ENCODE measurements at places on chromosomes 5 and 9.

DNA sequence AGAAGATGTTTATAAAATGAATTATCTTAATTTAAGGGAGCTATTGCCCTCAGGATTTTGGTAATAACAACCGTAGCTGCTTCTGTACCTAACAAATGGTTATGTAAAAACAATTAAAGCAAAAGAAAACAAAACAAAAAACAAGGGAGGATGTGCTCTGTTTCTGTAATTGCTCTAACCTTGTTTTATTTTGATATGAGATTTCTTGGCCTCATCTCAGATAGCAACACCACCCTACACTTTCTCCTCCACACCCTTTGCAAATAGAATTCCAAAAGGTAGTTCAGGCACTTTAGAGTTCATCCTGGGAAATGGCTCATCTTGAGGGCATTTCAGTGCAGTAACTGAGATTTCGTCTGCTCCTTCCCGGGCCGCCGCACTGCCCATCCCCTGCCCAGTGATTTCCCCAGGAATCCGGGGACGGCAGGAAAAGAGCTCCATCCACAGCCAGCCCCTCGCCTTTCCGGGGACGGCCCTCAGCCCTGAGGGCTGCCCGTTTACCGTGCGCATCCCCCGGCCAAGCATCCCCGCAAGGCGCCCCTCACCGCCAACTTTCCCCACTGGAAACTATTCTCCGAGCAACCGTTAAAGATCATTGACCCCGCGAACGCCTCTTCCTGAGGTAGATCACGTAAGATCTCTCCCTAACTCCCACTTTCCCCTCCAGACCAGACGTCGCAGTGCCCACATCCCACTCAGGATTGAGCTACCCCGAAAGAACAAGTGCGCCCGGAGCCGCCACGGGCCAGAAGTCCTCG, 1.2 kb downstream of the FNBP1 start:
- H3K4me3 ChIP-seq, result peak overlapping the region; percentile 61
- peak overlapping the region; percentile 65 for H3K27ac ChIP-seq
- peaks cover 30% of the 10 kb centered on the region for H3K27me3 ChIP-seq
- H3K36me3 ChIP-seq, result no peaks in the 10 kb centered on the region

- H3K36me3 ChIP-seq, result peaks cover 50% of the 10 kb centered on the region
- H3K4me3 ChIP-seq, result no peak overlapping the region
- no peak for DNase-seq
- H3K27ac ChIP-seq, result no peak overlapping the region
Observed at GRCh38 chr9:111427186-111427585, 57.0 kb downstream of the ECPAS start.

DNA sequence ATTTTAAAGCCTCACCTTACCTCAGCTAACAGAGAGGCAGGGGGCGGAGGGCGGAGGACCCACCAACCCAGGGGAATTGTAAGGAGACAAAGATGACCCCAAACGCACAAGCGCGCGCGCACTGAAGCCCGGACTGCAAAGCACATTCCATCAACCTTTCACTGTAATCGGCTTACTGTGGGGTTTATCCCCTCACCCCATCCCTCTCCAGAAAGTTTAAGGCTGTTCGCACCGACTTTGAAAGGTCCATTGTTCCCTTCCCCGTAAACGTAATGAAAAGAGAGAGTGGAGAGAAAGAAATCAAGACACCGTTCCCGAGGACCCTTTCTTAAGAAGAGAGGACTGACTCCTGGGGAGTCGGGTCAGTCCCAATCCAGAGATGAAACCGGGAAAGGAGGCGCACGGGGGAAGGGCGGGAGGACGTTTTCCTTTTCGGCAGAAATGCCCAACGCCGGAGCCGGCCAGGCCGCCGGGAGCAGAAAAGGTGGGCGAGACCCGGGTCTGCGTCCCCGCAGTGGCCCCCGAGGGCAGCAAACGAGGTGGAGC, 464 bp downstream of the CEMIP2 start:
- no peaks in the 10 kb centered on the region for H3K27me3 ChIP-seq
- peaks cover 32% of the 10 kb centered on the region for H3K4me1 ChIP-seq
- DNase-seq, result no peak

- no peak for DNase-seq
- no peak overlapping the region for H3K27ac ChIP-seq
- H3K27me3 ChIP-seq, result no peaks in the 10 kb centered on the region
- H3K36me3 ChIP-seq, result no peaks in the 10 kb centered on the region
- no peaks in the 10 kb centered on the region for H3K4me1 ChIP-seq
- no peak overlapping the region for H3K4me3 ChIP-seq
Observed at GRCh38 chr9:81108391-81108790, 581.0 kb downstream of the TLE1 start.

DNA sequence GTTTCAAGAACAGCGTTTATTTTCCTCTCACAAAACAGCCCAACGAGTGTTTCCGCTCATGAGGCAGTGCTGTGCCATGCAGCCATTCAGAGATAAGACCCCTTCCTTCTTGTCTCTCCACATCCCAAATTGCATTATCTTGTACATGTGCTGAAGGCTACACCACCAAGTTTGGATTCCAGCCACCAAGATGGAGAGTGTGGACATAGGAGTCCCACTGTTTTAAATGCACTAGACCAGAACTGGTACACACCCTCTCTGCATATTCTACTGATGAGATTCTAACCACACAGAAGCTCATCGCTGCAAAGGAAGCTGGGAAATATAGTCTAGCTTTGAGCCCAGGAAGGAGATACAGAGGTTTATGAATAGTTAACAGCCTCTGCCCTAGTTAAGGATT, 509.4 kb downstream of the NFIB start:
- DNase-seq, result no peak
- H3K4me1 ChIP-seq, result no peaks in the 10 kb centered on the region
- H3K36me3 ChIP-seq, result no peaks in the 10 kb centered on the region
- no peak overlapping the region for H3K27ac ChIP-seq
- no peaks in the 10 kb centered on the region for H3K27me3 ChIP-seq
- H3K4me3 ChIP-seq, result no peak overlapping the region

DNA sequence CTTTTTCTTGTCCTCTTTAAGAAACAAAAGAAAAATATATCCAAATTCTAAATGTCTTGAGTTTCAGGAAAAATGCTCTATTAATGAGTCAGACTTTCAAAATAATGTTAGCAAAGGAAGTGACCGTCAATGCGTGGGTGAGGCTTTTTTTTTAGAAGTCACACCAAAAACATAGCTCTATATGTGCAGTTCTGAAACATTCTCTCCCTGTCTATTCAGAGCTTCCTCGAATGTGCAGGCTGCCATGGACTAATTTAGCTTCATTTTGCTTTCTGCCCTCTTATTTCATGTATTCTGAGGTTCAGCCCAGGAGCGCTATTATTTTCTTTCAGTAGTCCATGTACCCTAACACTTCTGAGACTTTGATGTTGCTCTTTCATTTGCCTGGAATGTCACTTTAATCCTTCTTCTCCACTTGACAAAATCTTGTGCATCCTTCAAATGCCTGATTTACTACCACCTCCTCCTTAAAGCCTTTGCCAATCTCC, 72.5 kb upstream of the RASA1 start:
- no peaks in the 10 kb centered on the region for H3K36me3 ChIP-seq
- H3K27me3 ChIP-seq, result no peaks in the 10 kb centered on the region
- H3K4me3 ChIP-seq, result no peak overlapping the region
- DNase-seq, result no peak
- H3K4me1 ChIP-seq, result no peaks in the 10 kb centered on the region
- H3K27ac ChIP-seq, result no peak overlapping the region

GRCh38 chr5:60259730-60260129, 366.2 kb upstream of the PDE4D start:
- no peaks in the 10 kb centered on the region for H3K27me3 ChIP-seq
- no peak overlapping the region for H3K4me3 ChIP-seq
- no peak overlapping the region for H3K27ac ChIP-seq
- peaks cover 3% of the 10 kb centered on the region for H3K4me1 ChIP-seq
- no peak for DNase-seq

DNA sequence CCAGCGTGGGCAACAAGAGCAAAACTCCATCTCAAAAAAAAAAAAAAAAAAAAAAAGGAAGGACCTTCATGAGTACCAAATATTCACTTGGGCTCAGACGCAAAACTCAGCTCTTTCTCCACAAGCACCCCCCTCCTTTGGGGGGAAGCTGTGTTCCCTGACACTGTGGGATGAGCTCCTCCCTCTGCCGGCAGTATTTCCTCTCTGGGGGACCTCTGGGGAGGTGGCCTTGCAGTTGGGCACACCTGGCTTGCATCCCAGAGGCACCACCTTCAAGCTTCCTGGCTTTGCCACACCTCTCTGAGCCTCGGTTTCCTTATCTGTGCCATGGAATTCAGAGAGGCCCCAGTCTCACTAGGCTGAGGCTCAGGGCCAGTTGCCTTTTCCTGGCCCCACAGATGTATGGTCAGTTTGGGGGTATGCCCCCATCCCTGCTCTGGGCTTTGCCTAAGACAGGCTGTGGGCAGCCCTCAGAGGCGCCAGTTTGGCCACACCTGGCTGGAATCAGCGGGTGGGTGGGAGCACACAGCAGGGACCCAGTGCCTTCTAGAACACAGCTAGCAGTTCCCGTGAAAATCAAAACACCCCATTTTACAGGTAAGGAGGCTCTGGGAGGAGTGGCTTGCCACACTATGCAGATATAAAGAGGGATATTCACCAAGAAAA, 157.5 kb upstream of the IER5L start:
- H3K4me1 ChIP-seq, result peaks cover 41% of the 10 kb centered on the region
- no peaks in the 10 kb centered on the region for H3K36me3 ChIP-seq
- H3K27ac ChIP-seq, result peak overlapping the region; percentile 33
- peak; percentile 48 for DNase-seq
- H3K4me3 ChIP-seq, result no peak overlapping the region

GRCh38 chr9:10396615-10397014, 216.2 kb downstream of the PTPRD start:
- H3K27ac ChIP-seq, result no peak overlapping the region
- no peak for DNase-seq
- no peak overlapping the region for H3K4me3 ChIP-seq
- no peaks in the 10 kb centered on the region for H3K4me1 ChIP-seq
- H3K27me3 ChIP-seq, result no peaks in the 10 kb centered on the region

- H3K4me1 ChIP-seq, result no peaks in the 10 kb centered on the region
- H3K4me3 ChIP-seq, result no peak overlapping the region
- H3K36me3 ChIP-seq, result no peaks in the 10 kb centered on the region
- H3K27ac ChIP-seq, result no peak overlapping the region
- H3K27me3 ChIP-seq, result no peaks in the 10 kb centered on the region
Observed at GRCh38 chr5:153476767-153477166, 13.7 kb upstream of the GRIA1 start.

DNA sequence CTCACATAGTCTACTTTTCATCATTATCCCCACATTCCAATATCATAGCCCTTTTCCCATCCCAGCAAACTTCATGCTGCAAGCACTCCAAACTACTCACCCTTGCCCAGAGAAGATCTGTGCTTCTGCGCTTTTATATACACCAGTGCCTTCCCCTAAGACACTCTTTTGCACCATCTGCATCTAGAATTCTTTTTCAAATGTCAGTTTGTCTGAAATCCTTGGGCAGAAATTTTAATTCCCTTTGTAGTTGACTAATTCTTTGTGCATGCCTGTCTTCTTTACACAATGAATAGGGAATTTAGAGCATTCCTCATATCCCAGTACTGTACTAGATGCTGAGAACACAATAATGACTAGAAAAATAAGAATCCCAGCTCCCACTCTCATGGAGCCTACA, 298.9 kb downstream of the KCNN2 start:
- no peak overlapping the region for H3K27ac ChIP-seq
- no peaks in the 10 kb centered on the region for H3K4me1 ChIP-seq
- no peak for DNase-seq
- no peaks in the 10 kb centered on the region for H3K27me3 ChIP-seq
- H3K4me3 ChIP-seq, result no peak overlapping the region

DNA sequence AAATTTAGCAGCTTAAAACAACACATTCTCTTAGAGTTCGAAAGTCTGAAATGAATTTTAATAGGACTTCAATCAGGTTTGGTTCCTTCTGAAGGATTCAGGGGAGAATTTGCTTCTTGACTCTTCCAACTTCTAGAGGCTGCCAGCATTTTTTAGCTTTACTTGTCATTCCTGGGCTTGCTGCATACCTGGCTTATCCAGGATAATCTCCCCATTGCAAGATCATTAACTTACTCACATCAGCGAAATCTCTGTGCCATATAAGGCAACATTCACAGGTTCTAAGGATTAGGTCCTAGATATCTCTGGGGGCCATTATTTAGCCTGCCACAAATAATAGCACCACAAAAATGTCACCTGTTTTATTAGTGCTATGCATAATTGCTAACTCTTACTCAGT, 46.2 kb upstream of the PCSK5 start:
- no peak overlapping the region for H3K4me3 ChIP-seq
- H3K36me3 ChIP-seq, result no peaks in the 10 kb centered on the region
- H3K27me3 ChIP-seq, result no peaks in the 10 kb centered on the region

DNA sequence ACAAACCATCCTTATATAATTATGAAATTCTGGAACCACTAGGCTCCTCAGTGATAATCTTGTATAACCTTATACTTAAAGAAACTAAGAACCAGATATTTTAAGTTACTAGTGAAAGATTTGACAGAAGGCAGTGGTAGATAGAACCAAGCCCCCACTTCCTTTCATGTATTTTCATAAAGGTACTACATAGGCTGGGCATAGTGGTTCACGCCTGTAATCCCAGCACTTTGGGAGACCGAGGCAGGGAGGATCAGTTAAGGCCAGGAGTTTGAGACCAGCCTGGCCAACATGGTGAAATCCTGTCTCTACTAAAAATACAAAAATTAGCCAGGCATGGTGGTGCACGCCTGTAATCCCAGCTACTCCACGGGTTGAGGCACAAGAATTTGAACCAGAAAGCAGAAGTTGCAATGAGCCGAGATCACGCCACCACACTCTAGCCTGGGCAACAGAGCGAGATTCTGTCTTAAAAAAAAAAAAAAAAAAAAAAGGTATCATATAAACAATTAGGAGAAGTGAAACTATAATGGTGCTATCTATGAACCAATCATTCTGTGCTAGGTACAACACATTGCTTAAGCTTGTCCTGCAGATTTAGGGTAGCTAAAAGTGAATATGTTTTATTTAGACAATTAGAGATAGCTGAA, 27.9 kb upstream of the DTWD2 start:
- no peak overlapping the region for H3K27ac ChIP-seq
- no peak overlapping the region for H3K4me3 ChIP-seq
- H3K4me1 ChIP-seq, result no peaks in the 10 kb centered on the region
- H3K27me3 ChIP-seq, result no peaks in the 10 kb centered on the region
- H3K36me3 ChIP-seq, result no peaks in the 10 kb centered on the region

DNA sequence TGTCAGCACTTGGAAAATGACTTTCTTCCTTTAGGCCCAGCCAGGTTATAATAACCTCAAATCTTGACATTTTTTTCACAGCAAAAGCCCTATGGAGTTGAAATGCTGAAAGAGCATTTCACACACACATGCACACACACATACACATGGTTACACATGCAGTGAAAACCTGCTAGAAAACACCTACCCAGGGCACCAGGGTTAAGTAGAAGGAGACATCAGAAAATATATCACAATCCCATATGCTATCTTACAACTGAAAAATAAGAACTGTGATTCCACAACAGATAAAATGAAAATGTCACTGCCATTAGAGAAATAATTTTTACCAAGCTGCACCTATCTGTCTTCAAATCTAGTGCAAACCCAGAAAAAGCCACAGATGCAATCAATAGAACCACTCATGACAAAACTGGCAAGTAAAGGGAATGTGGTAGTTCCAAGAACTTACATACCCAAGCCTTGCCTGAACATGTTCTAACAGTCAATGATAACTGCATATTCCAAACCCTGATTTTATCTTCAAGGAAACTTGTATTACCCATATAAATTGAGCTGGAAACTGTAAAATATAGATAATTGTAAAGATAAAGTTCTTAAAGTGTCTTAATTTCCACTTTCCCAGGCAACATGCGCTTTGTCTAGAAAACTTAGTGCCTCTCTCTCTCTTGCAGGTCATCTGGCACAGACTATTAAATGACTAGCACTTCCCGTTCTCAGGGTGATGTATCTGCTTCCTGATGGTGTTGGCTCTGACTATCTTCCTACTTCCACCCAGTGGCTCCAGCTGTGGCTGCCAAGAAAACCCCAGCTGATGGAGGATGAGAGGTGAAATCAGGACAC, 250.2 kb upstream of the PTGER4 start:
- H3K36me3 ChIP-seq, result no peaks in the 10 kb centered on the region
- no peak overlapping the region for H3K4me3 ChIP-seq
- H3K27me3 ChIP-seq, result no peaks in the 10 kb centered on the region
- H3K27ac ChIP-seq, result no peak overlapping the region

All from large intestine (tissue), 12 donors.